EL (cell line): ENCODE measurements at places on chromosomes 7 and 10.

- no peak for DNase-seq
These were observed 3.6 kb downstream of the ZNF488 start for GRCh38 chr10:47380341-47381102.

DNA sequence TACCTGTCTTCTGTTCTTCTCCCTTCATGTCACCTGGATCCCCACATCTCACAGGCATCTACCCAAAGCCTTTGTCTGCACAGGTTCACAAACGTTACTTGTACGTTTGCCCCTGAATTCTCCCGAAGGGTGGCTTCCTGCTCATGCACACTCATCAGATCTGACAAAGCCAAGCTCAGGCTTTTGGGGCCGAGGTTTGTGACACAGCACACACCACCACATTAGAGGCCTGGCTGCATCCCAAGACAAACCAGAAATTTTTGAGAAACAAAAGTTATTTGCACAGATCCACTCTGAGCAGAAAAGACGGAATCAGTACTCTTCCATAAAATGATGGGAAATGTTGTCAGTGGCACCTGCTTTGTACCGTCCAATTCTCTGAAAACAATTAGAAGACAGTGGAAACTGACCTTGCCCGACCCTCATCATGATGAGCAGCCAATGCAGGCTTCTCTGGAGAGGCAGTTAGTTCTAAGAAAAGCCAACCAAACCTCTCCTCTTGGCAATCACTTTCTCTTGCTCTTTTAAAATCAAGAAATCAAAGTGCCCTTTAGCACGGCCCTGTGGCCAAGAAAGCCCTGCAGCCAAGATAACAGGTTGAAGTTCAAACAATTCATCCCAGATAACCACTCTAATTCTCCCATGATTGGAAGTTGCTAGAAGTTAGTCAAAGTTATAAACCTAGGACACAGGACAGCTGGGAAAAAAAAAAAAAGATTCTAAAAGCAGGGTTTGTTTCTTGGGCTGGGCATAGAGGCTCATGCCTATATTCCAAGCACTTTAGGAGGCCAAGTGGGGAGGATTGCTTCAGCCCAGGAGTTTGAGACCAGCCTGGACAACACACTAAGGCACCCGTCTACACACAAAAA is 13.6 kb upstream of the SVIL start:
- DNase-seq = no peak

GRCh38 chr7:65239324-65239706 is 134.3 kb upstream of the ZNF92 start:
- no peak for DNase-seq

DNA sequence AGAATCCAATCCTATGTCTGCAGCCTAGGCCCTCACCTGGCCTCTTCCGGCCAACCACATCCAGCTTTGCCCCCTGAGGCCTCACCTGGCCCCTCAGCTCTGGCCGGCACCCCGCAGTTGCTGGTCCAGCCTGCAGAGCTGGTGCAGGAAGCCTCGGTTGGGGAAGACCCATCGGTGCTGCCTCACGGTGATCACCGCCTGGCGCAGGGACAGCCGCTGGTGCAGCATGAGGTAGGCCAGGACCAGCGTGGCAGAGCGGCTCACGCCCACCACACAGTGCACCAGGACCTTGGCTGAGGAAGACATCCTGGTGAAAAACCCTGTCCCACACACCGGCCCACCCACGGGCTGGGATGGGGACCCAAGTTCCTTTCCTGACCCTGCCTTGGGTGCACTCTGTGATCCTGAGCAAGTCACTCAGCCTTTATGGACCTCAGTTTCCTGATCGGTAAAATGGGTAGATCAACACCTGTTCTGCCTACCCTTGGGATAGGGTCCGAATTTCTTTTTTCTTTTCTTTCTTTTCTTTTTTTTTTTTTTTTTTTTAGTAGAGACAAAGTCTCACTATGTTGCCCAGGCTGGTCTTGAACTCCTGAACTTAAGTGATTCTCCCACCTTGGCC is 5.8 kb upstream of the SAMD8 start:
- no peak for DNase-seq

- DNase-seq = no peak
These were observed 88.6 kb downstream of the VIM start for GRCh38 chr10:17316488-17317170.

GRCh38 chr10:72000073-72001032 is 36.2 kb downstream of the CHST3 start:
- no peak for DNase-seq
